ENCODE measurements at places on chromosomes 5 and 9. TPM values are rescaled to one million over a fixed set of nuclear protein-coding genes. Genes with fewer than 3 reads are reported as not detected.

GRCh38 chr5:119287547-119288111 is 68.2 kb upstream of the TNFAIP8 start:
- no peak for DNase-seq

DNA sequence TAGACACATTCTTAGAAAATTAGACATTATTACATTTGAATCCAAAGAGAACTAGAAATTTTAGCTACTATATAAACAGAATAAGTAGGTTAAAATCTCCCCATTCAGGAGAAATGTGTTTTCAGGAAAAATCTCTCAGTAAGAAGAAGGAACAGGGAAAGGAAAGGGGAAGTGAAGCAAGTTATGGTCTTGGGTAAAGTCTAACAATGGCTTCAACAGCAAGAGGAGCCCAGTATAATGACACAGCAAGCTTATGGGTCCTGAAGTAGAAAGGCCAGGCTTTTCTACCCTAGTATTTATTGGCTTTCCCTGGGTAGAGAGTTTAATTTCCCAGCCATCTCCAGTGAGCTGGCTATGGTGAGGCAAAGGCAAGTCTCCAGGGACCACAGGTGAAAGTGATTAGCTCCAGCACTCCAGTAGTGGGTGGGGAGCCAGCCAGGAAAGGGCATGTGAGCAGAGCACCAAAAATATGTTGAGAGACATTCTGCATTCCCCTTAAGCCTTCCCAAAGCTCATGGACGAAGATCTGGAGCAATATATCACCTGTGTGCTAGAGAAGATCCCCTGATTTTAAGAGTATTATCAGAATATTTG is 981.7 kb downstream of the NR2F1-AS1 start:
- no peak for DNase-seq

- DNase-seq = no peak
Observed at GRCh38 chr5:22460189-22460588, 393.0 kb downstream of the CDH12 start.

- DNase-seq = no peak
Observed at GRCh38 chr5:59037041-59037440, 454.2 kb downstream of the RAB3C start.

GRCh38 chr9:105328872-105329718 is 84.6 kb downstream of the SLC44A1 start:
- DNase-seq = no peak

GRCh38 chr9:107815782-107816560 is 326.4 kb upstream of the KLF4 start:
- DNase-seq = no peak

DNA sequence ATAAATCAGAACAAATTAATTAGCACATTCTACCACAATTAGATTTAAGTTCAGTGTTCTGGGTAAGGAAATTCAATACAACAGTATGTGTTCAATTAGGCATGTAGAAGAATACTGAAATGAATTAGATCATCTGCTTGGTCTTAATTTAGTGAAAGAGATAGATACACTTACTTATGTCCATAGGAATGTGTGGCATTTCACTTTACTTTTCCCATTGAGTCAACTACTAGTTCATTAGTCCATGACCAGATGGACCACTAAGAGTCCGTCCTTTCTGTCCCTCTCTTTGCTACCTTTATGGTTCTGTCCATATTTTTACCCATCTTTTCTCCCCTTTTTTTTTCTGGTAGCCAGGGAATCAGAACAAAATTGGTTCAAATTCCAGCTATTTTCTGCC is 276.9 kb downstream of the OSTF1 start:
- DNase-seq = no peak

- no peak for DNase-seq
Observed at GRCh38 chr5:50623666-50624065, 42.8 kb upstream of the PARP8 start.

GRCh38 chr9:107404161-107404560 is 85.4 kb downstream of the KLF4 start:
- no peak for DNase-seq

DNA sequence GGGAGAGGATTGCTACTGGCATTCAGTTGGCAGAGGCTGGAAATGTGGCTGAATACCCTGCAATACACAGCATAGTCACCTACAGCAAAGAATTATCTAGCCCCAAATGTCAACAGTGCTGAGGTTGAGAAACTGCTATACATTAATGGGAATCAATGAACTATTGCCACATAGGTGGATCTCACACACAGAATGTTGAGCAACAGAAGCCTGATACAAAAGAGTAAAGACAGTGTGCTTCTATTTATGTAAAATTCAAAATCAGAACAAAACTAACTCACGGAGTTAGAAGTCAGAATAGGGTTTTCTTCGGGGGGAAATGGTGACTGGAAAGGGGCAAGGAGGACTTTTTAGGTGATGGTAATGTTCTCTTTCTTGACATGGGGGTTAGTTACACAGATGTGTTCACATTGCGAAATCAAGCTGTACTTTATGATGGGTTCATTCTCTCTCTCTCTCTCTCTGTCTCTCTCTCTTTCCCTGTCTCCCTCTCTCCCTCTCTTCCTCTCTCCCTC is 45.7 kb upstream of the PANK3 start:
- no peak for DNase-seq

- DNase-seq = peak; percentile 53
Observed at GRCh38 chr9:91659529-91660495, 236.2 kb upstream of the NFIL3 start.

DNA sequence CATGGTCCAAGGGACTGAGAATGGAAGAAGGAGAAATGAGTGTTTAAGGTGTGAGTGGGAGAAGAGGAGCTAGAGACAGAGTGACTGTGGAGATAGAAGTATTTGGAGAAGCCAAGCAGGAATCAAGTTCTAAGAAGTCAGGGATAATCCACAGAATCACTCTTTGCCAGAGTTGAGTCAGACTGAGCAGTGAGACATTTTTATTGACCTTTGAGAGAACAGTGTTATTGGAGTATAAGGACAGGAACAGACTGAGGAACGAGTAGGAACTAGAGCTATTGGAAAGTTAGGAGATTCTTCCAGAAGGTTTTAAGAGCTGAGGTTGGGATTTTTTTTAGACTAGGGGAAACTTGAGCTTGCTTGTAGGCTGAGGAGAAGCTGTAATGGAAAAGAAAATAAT is 37.2 kb downstream of the RCL1 start:
- no peak for DNase-seq

IFNK gene
- not detected for total RNA-seq

PCDHGA1 gene
- 1.0 TPM for total RNA-seq

PLAA gene
- 80.1 TPM for total RNA-seq

NXNL2 gene
- 0.74 TPM for total RNA-seq

OR1Q1 gene
- not detected for total RNA-seq

Data from neural progenitor cell (in vitro differentiated cells).